ENCODE measurements at places on chromosomes 1 and 21. TPM values are rescaled to one million over a fixed set of nuclear protein-coding genes. Genes with fewer than 3 reads are reported as not detected.

Gene NAXE
- 111 TPM for polyA plus RNA-seq

Gene SERINC2
- 16.4 TPM for polyA plus RNA-seq

Gene FAM151A
- polyA plus RNA-seq = not detected

Gene PLPPR5
- polyA plus RNA-seq = 21.9 TPM

Gene FGR
- not detected for polyA plus RNA-seq

Gene FAM72C
- polyA plus RNA-seq = not detected

Gene TCEA3
- not detected for polyA plus RNA-seq

Gene FAM78B
- polyA plus RNA-seq = 3.9 TPM

Gene FMO4
- polyA plus RNA-seq = not detected

Gene RIMS3
- 36.9 TPM for polyA plus RNA-seq

Gene GNAT2
- polyA plus RNA-seq = not detected
